Pulmonary artery endothelial cell (primary cell): ENCODE measurements at places on chromosomes 7 and 10. TPM values are rescaled to one million over a fixed set of nuclear protein-coding genes. Genes with fewer than 3 reads are reported as not detected.

SEMA3C gene
- total RNA-seq: 5.5 and 14.9 TPM in 2 replicates

TUBAL3 gene
- 0.11 and 0.73 TPM in 2 replicates for total RNA-seq

POR gene
- total RNA-seq: 69.8 and 94.4 TPM in 2 replicates

NEURL1 gene
- total RNA-seq: 0.11 and 0.20 TPM in 2 replicates

CDK14 gene
- total RNA-seq: 13.6 and 19.5 TPM in 2 replicates

PVRIG gene
- not detected in 2 replicates for total RNA-seq

WIPF3 gene
- not detected in 2 replicates for total RNA-seq

AFAP1L2 gene
- total RNA-seq: 1.3 and 7.3 TPM in 2 replicates

FAM237B gene
- total RNA-seq: not detected in 2 replicates
